ENCODE measurements at places on chromosomes 12 and 14. TPM values are rescaled to one million over a fixed set of nuclear protein-coding genes. Genes with fewer than 3 reads are reported as not detected.

GRCh38 chr14:94177806-94178205, 3.7 kb downstream of the PPP4R4 start:
- DNase-seq = no peak

DNA sequence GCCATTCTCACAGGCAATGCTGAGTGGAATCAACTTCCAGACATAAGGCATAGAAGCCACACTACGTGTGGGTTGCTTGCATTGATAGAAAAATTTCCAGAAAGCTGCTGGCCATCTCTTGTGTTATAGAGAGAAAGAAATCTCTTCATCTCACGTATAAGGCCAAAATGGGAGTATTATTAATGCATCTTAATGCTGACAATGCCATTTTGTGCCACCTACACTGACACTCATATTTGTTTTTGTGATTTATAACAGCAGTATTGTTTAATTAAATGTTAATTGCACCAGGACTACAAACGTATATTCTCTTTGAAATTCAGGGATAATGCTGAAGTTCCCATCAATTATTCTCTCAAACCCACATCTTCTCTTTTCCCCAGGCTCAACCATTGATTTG, 56.1 kb upstream of the TMEM132D start:
- no peak for DNase-seq

GRCh38 chr12:6821591-6822425, at the start of gene GPR162:
GPR162 (plus strand) TSS chr12:6821821; CDS start chr12:6823899, 2,078 bp downstream.
- DNase-seq = peak; percentile 84

DNA sequence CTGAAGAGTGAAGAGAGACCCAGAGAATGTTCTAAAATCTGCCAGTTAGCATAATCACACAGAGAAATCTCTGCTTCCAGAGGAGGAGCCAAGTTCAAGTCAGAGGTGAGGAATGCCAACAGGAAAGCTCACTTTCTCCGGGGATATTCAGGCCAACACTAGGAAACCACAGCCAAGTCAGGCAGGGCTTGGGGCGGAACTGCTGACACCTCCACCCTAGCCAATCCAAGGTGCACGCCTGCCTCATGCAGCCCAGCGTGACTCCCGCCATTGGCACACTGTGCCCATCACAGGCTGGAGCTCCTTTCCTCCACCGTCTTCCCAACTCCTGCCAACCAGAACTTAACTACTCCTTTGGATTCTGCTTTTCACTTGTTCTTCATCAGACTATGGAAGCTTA, 374.3 kb upstream of the CCDC196 start:
- no peak for DNase-seq

DNA sequence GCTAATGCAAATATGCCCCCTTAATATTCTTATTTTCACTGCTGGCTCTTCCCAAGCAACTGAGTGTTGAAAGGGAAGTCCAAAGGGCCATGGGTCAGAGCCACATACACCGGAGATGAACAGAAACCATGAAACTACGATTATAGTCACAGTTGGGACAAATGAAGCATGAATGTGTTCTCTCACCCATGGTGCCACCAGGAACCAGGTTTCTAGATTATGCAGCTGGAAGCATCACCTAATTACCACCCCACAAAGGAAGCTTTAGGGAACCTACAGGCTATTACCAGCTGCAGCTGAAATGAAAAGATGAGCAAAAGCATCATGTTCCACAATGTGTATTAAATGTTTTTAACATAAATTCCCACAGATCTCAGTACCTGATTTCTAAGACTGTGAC, 15.4 kb downstream of the TMTC1 start:
- no peak for DNase-seq

DNA sequence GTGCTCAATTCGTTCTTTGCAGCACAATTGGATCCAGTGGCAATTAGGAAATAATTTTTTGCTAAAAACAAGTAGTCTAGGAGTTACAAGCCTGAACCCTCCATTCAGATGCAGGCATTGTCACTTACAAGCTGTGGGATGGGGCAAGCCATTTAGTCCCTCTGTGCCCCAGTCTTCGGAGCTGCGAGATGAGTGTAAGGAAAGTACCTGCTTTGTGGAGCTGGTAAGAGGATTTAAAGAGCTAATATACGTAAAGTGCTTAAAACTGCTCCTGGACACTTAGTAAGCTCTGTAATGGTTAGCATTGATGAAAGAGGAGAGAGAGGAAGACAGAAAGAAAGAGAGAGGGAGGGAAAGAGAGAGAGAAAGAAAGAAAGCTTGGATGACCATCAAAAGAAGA, 112.5 kb downstream of the LGMN start:
- DNase-seq = no peak

Gene GPR132
- 0.43 TPM for total RNA-seq

Gene KRT73
- total RNA-seq = not detected

- DNase-seq = peak; percentile 19
Measured at GRCh38 chr12:2035431-2036055, 17.2 kb upstream of the CACNA1C start.

- peak; percentile 96 for DNase-seq
Measured at GRCh38 chr14:23153851-23154796, 29.3 kb downstream of the SLC7A8 start.

Measured in G401 (cell line).